Activated CD4-positive, alpha-beta memory T cell treated with anti-CD3 and anti-CD28 coated beads, Interleukin-2, amount 10 ng/mL, durations not matched to agents 7 days and 5 days (primary cell): ENCODE measurements at places on chromosomes 1 and 21.

- no peak for DNase-seq
These were observed 620.2 kb downstream of the PTPRU start for GRCh38 chr1:29856340-29857114.

- DNase-seq = no peak
These were observed 15.4 kb downstream of the PPIE start for GRCh38 chr1:39754026-39754570.

GRCh38 chr21:29888437-29888836 lies 51.4 kb downstream of the GRIK1 start:
- DNase-seq = no peak

DNA sequence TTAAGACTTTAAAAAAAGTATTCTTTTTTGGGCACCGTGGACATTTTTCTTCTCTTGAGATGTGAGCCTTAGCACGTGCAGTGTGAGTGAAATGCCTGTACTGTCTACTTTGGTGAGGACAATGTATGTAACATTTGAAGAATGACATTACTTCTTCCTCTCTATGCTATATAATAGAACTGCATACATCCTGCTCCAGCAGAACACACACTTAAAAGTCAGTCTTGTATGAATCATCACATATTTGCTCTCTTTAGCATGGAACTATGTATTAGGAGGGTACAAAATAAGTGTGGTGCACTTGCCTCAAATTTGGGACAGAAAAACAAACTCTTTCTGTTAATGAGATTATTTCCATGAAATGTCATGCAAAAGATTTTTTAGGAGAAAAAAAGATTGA lies 358.4 kb upstream of the SGIP1 start:
- DNase-seq = no peak

DNA sequence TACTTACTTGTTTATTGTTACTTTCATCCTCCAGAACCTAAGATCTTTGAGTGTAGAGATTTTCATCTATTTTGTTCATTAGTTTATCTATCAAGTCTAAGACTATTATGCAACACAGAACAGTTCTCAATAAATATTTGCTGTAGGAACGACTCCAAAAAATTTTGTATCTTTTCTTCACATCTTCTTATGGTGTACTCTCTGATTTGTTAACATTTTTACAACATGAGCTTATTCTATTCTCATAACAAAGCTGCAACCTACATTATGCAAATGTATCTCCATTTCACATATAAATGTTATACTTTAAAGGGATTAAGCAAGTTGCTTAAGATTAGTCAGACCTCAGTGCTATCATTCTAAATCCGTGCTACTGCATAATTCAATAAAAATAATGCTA lies 514.2 kb upstream of the ZP4 start:
- DNase-seq = no peak

DNA sequence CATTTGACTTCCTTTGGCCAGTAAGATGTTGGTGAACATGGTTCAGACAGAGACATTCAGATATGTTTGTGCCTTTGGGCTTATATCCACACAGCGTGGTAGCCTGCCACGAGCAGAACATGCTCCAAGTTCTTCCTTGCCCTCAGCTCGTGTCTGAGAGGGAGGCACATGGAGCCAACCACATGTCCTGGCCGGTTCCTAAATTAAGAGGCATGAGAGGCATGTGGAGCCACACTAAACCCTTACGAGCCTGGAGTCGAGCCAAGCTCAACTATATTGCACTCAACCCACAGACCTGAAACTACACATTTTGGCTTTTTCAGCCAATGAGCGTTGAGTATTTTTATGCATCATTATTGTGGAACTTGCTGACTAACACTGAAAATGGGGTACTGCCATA lies 133.7 kb upstream of the KCNK1 start:
- DNase-seq = no peak
